ENCODE measurements at places on chromosomes 6 and 20. TPM values are rescaled to one million over a fixed set of nuclear protein-coding genes. Genes with fewer than 3 reads are reported as not detected.

DNA sequence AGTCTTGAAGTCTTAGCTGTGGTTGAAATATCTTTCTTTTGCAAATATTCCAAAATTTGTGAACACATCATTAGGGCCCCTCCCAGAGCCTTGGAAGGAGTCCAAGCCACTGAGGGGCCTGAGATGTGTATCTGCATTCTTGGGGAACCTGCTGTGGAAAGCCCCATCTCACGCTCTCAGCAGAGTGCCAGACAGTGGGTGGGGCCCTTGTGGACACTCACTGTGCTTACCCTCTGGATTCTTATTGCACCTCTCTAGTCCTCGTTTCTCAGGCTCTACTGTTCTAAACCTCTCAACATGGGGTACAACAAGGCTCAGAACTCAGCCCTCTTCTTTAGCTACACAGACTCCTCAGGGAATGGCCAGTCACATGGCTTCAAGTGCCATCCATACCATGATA, 416.2 kb upstream of the CDH4 start:
- no peak for DNase-seq

MAP3K4 gene
- polyA plus RNA-seq: 34.6 TPM

TMC2 gene
- 0.18 TPM for polyA plus RNA-seq

MRPL14 gene
- 38.9 TPM for polyA plus RNA-seq

C20orf173 gene
- polyA plus RNA-seq: not detected

DNA sequence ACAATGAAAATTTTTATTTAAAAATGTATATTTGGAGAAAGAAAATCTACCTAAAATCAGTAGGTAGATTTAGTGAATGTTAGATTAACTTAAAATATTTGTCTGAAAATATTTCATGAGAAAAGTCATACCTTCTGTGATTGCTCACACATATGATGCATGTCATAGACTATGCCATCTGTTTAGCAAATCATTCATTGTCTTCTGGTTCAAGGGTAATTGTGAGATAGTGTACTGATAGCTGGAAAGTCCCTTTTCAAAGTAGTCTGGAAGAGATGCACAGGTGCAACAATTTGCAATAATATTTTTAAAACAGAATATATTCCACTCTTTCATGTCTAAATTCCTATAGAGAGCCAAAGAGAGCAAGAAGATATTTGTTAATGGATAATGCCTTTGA, 21.0 kb upstream of the RNF217 start:
- DNase-seq: no peak

SNX21 gene
- polyA plus RNA-seq: 10.9 TPM

RSPO3 gene
- polyA plus RNA-seq: 19.7 TPM

MANEA gene
- polyA plus RNA-seq: 24.1 TPM

DNA sequence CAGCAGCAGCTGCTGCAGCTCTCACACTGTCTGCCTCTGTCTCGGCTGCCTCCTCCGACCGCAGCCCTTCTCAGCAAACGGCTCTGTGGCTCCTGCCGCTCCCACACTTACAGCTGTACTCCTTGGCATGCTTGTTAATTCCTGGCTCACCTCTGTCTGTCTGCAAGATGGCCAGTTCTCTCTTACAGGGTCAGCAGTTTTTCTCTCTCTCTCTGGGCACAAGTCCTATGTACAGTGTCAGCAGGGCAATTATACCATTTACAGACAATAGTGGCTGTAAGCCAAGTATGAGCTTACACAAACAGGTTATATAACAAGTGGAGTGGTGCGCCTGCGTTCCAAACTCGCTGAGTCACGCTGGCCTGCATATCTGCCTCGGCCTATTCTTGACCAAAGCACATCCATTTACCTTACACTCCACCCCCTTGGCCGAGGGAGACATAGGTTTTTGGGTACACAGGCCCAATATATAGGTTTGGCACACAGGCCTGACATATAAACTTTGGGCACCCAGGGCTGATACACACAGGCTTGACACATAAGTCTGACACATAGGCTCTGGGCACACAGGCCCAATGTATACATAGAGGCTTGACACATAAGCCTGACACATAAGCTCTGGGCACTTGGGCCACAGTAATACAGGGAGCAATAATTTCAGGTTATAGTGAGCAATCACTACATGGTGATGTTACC, 4.4 kb downstream of the ZKSCAN3 start:
- no peak for DNase-seq

PBOV1 gene
- not detected for polyA plus RNA-seq

- DNase-seq: no peak
These were observed 1.0 kb upstream of the SPATA2 start for GRCh38 chr20:49916146-49917002.

- no peak for DNase-seq
These were observed 377.1 kb downstream of the ESR1 start for GRCh38 chr6:152184573-152184916.

DNA sequence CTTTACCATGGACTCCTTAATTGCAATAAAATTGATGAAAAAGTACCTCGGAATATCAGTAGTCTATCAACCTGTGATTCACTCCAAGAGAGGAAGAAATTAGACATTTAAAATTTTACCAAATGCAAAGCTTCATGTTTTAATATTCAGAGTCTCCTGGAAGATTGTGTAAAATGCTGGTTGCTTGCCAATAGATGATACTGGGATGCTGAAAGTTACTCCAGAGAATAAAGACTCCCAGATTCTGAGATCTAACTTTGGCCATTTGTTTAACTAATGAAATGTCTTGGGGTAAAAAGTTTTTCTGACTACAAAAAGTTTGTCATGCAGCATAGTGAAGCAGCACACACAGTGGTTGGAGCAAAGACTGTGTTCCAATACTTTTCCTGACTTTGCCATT, 176.7 kb upstream of the RSPO3 start:
- no peak for DNase-seq

DNA sequence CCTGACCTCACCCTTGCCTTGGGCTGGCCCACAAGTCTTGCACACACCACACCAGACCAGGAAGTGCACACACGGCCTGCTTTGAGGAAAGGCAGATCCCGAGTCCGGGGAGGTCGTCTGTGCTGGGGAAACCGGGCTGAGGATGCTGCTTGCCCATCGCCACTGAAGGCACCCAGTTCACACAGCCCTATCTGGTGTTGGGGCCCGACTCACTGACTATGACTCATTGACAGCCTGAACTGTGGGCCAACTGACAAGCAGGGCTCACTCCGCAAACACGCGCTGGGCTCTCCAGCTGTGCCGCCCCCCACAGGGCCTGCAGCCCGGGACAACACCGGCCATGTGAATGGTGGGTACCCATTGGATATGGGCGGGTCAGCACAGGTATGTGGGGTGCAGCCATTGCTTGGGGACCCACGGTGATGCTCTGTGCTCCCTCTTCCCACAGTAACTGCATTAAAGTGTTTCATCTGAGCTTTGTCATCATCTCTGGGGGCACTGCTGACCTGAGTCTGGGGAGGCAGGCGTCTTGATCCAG, 1.6 kb downstream of the SAMD10 start:
- DNase-seq: no peak

MAPK13 gene
- polyA plus RNA-seq: 18.7 TPM

DNA sequence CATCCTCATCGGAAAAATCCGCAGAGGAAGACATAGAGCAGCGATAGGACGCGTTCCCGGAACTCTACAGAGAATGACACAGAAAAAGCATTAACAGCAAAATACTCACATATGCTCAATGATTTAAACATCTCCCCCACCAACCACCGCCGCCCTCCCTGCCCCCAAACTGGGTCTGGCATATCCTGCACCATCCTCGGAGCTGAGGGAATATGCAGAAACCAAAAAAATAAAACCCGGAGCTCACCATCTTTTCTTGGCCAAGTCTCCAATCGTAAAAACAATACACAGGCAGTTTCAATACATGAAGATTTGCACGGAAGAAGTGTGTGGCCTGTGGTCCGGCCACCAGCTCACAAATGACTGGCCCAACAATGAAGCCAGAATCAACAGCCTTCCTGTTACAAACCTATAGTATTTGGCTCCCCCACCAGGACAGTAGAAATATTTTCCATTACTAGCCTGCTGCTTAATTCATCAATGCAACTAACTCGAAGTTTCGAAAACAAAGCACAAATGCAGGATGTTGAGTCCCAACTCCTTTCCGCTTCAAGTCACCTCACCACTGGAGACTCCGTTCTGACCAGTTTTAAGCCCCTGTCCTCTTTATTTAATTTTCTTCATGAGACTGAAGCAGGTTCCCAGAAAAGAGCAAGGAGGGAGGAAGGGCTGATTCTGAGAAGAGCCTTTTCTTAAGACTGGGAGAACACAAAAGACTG, 103.2 kb upstream of the BEND6 start:
- DNase-seq: peak; percentile 69

HNF4A gene
- polyA plus RNA-seq: 50.6 TPM

DNA sequence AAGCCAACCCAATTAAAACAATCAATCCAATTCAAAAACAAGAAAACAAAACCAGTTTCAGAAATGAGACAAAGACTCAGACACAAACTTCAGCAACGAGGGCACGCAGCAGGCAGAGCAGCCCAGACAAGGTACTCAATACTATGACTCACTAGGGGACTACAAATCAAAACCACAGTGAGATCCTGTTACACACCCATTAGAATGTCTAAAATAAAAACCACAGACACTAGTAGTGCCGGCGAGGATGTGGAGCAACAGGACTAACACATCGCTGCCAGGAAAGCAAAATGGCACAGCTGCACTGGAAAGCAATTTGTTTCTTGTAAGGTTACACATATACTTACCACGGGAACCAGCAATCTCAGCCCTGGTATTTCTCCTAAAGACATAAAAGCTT, 28.4 kb upstream of the MAS1L start:
- no peak for DNase-seq

TMEM170B gene
- polyA plus RNA-seq: 9.1 TPM

AVP gene
- polyA plus RNA-seq: not detected

KIF25 gene
- polyA plus RNA-seq: 0.82 TPM

- no peak for DNase-seq
These were observed 237.1 kb downstream of the ANKRD60 start for GRCh38 chr20:57991211-57991881.

DNA sequence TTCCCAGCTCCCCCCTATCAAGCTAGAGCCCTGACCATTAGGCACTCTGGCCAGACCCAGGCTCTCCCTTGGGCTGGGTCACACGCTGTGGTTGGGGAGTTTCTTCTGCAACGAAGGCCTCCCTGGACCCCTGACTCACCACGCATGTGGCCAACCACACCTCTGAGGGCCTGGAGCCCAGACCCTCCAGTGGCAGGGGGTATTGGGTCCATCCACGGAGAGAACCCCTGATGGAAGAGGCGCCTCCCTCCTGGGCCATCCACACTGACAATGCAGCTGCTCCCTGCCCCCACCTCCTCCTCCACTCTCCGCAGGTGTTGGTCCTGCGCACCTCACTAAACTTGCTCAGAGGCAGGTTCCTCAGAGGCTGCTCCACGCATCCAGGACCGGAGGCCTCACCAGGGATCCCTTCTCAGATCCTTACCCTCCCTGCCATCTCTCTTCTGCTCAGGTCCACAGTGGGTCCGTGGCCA, 125.4 kb downstream of the RNASET2 start:
- DNase-seq: no peak

- no peak for DNase-seq
These were observed 664.3 kb downstream of the RFPL4B start for GRCh38 chr6:113011389-113011788.

DNA sequence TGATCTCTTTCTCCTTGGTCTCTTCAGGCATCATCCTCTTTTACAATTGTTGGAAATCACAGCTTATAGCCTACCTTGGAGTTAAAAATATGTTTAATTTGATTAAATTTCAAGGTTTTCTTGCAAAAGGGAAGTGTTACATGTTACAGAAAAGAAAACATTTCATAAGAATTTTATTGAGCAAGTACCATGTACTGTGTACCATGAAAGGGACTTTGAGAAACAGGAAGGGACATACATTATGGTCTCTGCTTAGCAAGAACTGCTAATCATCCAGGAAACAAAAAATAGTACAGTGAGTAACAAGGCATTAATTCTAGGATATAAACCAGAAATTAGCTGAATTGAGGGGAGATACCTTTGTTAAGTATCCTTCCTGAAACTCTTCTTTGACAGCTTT, 145.3 kb upstream of the SPACA1 start:
- no peak for DNase-seq

- no peak for DNase-seq
These were observed 9.4 kb upstream of the ZNF343 start for GRCh38 chr20:2518096-2518495.

GRCh38 chr6:152271776-152272464, 365.2 kb downstream of the SYNE1 start:
- no peak for DNase-seq

- no peak for DNase-seq
These were observed 681.4 kb downstream of the EPHA7 start for GRCh38 chr6:92737983-92738382.

GRCh38 chr6:169725125-169726048, 1.1 kb upstream of the PHF10 start:
- no peak for DNase-seq

- DNase-seq: no peak
These were observed 16.1 kb downstream of the FGD2 start for GRCh38 chr6:37021356-37022129.

DNA sequence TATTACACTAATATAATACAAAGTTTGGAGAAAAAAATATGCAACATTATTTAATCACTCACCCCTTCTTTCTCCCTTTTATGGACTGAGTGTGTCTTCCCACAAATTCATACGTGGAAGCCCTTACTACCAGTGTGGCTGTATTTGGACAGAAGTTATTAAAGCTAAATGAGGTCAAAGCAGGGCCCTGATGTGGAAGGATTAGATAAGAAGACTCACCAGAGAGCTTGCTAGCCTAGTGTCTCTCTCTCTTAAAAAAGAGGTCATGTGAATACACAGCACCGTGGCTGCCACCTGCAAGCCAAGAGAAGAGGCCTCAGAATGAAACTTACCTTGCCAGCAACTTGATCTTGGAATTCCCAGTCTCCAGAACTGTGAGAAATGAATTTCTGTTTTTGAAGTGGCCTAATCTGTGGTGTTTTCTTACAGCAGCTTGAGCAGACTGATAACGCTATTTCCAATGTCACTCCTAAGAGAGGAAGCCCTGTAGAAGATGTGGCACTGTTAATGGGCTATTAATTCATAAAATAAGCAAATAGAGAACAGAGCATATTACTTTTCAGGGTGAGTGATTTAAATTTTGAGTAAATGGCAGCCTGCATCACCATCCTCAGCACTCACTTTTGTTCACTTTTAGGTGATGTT, 233.4 kb downstream of the TBC1D7 start:
- DNase-seq: no peak

PTGIS gene
- 31.6 TPM for polyA plus RNA-seq

COX4I2 gene
- polyA plus RNA-seq: 1.5 TPM

ZNF831 gene
- polyA plus RNA-seq: 0.07 TPM

RIMS4 gene
- polyA plus RNA-seq: 0.69 TPM
